Activated CD4-positive, alpha-beta T cell treated with anti-CD3 and anti-CD28 coated beads for 1 hour (primary cell): ENCODE measurements at places on chromosomes 4 and X.

- no peak for DNase-seq
Observed at GRCh38 chrX:85084770-85085393, 81.2 kb downstream of the APOOL start.

GRCh38 chr4:45062935-45063545 lies 336.7 kb upstream of the GNPDA2 start:
- DNase-seq: no peak

- no peak for DNase-seq
Observed at GRCh38 chr4:180913750-180914149, 1329.5 kb upstream of the TENM3 start.

- DNase-seq: no peak
Observed at GRCh38 chr4:33658971-33659370, 2585.3 kb downstream of the ARAP2 start.

GRCh38 chr4:20490734-20491133 lies 209.5 kb upstream of the PACRGL start:
- DNase-seq: no peak
